ENCODE measurements at places on chromosomes 5 and 9.

DNA sequence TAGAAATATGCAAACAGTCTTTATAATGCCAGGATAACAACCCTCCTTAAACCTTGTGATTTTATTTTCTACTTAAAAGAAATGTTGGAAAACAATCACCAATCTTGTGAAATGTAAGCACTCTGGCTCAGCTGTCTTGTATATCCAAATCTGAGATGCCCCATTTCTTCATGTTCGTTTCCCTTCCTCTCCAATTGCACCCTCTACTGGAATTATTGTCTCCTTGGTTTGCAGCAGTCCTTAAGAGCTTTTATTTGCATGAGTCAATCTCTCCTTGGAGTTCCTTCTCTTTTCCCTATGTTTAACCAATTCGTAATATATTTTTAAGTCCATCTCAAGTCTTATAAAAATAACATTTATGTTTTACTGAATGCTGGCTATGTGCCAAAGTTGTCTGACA lies 362.0 kb upstream of the CDH10 start:
- DNase-seq = no peak

GRCh38 chr9:131776036-131776435 lies 36.2 kb upstream of the RAPGEF1 start:
- no peak for DNase-seq

DNA sequence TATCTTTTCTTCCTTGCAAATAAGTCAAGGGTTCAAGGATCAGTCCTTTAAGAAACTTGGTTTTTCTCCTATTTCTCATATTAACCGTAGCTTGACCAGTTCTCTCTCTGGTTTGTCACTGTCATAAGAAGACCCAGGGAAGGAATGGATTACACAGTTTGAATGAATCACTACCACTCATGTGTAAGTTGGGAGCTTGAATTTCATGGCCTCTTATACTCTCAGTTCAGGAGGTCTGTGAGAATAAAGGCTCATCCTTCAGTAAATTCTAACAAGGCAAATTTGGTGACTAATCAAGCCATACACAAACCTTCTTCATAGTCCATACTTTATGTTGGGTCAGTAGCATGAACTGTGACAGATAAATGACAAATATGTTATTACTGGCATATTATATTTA lies 323.1 kb upstream of the ACTBL2 start:
- no peak for DNase-seq

DNA sequence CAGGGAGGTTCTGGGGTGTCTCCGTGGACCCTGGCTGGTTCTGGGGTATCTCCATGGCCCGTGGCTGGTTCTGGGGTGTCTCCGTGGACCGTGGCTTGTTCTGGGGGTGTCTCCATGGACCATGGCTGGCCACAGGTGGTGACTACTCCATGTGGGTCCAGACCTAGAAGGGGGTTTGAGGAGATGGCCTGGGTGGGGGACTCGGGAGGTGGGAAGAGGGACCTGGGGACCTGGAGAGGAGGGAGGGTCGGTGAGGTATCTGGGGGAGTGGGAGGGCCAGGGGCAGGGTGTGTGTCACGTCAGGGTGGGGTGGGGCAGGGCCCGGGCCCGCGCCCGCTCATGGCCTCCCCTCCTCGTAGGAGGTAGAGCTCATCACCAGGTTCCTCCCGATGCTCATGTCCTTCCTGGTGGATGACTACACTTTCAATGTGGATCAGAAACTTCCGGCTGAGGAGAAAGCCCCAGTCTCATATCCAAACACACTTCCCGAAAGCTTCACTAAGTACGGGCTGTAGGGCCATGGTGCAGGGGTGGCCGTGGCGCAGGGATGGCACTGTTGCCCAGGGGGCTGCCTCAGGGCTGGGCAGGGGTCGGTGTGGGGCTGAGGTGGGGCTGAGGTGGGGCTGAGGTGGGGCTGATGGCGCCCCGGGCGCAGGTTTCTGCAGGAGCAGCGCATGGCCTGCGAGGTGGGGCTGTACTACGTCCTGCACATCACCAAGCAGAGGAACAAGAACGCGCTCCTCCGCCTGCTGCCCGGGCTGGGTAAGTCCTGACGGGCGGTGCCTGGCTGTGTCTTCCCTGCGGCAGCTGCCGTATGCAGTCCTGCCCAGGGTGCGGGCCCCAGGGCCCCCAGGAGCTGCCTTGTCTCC lies 10.7 kb upstream of the TOR4A start:
- no peak for DNase-seq

GRCh38 chr5:146302406-146302805 lies 36.2 kb upstream of the POU4F3 start:
- no peak for DNase-seq

- no peak for DNase-seq
Observed at GRCh38 chr9:125994066-125994943, 247.1 kb downstream of the PBX3 start.

DNA sequence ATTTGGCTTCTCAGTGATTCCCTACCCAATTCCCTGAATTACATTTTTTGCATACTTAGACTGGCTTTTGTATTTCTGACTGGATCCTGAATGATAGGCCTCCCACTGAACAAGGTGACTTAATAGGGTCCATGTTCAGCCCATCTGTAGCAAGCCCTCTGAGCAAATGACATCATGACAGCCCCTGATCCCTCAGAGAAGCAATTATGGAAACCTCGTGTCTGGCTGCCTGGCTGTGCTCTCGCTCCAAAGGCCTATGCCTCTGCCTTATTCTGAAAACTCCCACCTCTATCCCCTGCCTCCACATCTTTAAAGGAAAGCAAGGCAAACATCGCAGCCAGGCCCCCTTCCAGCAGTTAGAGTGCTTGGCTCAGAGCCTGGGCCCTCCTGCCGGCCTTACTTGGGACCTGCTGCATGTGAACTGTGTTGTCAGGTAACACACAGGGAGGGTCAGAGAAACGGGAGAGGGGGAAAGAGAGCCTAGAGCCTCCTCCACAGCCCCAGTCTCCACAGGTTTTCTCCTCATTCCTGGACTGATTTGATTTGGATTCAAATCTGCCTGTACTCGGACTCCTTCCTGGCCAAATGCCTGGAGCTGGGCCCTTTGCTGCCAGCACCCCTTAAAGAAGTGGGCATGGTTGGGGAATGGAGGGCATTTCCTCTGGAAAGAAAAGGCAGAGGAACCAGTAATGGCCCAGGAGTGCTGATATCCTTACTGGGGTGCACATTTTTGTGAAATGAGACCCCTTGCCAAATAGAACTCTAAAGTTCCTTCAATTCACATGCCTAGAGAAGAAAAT lies 3.8 kb downstream of the DCANP1 start:
- no peak for DNase-seq

All from BE2C (cell line).